Forelimb muscle (tissue), 1 donor: ENCODE measurements at places on chromosomes 12 and 14. TPM values are rescaled to one million over a fixed set of nuclear protein-coding genes. Genes with fewer than 3 reads are reported as not detected.

Gene SSTR1
- polyA plus RNA-seq = 0.09 TPM

DNA sequence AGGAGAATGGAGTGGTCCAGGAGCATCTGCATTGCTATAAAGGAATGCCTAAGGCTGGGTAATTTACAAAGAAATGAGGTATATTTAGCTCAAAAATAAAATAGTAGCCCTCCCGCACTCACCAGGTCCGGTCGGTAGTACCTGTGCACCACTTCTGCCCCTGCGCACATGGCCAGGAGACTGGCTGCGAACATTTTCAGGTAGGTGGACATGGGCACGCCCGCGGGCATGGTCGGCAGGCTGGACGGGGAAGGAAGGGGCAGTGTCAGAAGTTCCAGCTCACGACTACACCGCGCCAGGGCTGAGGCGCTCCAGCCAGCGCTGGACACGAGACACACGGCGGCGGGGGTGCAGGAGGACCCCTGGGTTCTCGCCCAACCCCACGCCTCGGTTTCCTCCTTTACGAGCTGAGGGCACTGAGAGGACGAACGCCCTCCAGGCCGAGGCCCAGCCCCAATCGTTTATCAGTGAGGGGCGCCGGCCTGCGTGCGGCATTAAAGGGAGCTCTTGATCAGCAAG is 9.1 kb upstream of the TDG start:
- no peak for DNase-seq

DNA sequence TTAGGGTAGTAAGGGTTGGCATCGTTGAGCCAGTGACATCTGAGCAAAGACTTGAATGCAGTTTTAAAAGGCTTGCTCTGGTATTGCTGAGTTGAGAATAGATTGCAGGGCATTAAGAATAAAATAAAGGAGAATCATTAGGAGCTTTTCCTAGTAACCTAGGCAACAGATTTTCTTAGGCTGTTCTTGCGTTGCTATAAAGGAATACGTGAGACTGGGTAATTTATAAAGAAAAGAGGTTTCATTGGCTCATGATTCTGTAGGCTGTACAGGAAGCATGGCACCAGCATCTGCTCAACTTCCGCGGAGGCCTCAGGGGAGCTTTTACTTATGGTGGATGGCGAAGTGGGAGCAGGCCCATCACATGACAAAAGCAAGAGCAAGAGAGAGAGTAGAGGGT is 97.4 kb downstream of the RAD51B start:
- no peak for DNase-seq

DNA sequence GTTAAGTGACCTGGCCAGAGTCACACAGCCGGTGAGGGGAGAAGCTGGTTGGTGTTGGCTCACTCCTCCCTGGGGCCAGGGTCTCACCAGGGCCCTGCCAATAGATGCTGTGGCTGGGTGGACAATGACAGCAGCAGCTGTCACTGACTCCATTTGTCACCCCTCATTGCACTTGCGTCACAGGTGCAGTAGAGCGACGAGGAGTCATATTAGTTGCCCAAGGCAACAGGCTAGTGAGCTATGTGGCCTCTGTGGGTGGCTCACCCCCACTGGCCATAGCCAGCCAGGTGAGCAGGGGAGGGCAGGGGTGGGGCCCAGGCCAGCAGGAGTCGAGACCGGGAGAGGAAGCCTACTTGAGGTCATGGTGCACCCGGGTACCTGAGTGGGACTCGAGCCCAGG is 9.7 kb downstream of the SLC25A47 start:
- DNase-seq = no peak

DNA sequence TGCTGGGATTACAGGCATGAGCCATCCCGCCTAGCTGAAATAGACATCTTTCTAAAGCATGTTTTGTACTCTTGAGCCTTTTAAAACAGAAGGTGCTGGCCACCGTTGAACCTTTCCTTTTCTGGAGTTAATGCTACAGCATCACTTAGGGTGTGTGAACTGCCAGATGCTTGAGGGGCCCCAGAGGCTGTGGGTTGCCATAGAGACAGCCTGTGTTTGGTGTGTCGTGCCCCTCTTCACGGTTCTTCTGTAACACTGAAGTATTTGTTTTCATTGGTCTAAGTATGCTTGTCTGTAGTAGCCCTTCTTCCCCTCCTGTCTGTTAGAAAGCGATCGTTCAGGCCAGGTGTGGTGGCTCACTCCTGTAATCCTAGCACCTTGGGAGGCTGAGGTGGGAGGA is 30.8 kb downstream of the PLEKHG3 start:
- DNase-seq = no peak

Gene HSPA2
- 5.0 TPM for polyA plus RNA-seq
